Right renal pelvis (tissue), 4 donors: ENCODE measurements at places on chromosomes 4 and X. TPM values are rescaled to one million over a fixed set of nuclear protein-coding genes. Genes with fewer than 3 reads are reported as not detected.

MAGEB10 gene
- polyA plus RNA-seq = not detected

SPANXN4 gene
- not detected for polyA plus RNA-seq

CTAG2 gene
- polyA plus RNA-seq = not detected

SPOCK3 gene
- 17.4 TPM for polyA plus RNA-seq

TKTL1 gene
- polyA plus RNA-seq = 0.26 TPM

GEMIN8 gene
- polyA plus RNA-seq = 34.0 TPM

HTRA3 gene
- polyA plus RNA-seq = 12.2 TPM

TAF7L gene
- polyA plus RNA-seq = 0.35 TPM

GRCh38 chr4:76585272-76585671 is 150.2 kb downstream of the SHROOM3 start:
- no peak for DNase-seq

DNA sequence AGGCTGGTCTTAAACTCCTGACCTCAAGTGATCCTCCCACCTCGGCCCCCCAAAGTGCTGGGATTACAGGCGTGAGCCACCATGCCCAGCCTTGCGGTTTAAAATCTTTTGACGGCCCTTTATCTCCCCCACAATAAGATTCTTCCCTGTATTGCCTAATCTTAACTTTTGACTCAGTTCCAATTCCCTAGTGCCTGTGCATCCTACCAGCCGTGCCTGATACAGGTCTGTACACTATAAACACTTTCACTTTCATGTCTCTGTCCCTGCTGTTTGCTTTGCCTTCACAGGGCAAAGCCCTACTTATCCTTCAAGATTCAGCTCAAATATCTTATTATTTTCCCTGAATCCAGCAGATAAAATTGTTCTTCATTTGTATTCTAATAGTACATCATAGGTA is 74.6 kb downstream of the WDR44 start:
- DNase-seq = no peak

- DNase-seq = no peak
These were observed 17.8 kb downstream of the IDS start for GRCh38 chrX:149487292-149487691.

GRCh38 chrX:19720661-19721060 is 166.7 kb downstream of the SH3KBP1 start:
- DNase-seq = no peak

DNA sequence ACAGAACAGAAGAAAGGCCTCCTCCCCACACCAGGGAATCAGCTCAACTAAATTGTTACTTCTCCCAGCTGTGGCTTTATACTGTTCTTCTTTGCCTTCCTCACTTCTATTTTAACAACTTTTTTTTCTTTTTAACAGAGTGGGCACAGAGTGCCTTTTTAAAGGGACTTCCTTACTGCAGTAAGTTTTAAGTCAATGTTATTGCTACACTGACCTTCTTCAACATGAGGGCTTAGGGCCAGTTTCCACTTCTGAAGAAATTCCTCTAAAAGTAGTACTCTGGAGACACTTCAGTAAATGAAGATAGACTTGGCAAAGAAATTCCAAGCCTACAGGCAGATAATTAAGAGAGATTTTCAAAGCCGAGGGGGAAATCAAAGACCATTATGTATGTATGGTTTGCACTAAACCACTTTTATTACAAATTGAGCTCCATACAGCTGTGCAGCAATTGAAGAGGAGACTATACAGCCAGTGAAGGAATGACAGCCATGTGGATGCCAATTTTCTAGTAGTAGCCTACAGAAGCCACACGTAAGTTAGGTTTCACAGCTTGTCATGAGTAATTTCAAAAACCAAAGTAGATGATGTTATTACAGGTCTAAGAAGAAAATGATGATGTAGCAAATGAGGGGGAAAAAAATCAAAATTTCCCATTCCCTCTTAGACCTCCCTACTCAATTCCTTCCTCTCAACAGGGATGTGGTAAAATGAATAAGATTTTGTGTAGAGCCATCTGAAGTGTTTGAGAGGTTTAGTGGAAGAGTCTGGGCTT is 36.9 kb upstream of the RASGEF1B start:
- DNase-seq = no peak

DNA sequence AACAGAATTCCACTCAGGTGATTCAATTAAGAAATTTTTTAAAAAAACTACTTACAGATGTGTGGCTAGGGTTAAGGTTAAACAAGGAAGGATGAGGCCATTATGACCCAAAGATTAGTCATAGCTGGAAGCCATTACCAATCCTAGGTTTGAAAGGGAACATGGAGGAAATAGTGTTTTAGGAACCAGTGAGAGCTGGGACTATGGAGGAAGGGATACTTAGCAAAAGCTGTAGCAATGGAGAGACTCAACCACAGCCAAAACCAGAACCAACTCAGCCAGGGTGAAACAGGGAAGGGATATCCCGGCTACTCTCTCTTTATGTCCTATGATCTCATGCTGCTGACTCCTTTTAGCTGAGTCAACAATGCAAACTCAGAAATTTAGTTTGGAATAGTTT is 148.6 kb upstream of the CNKSR2 start:
- no peak for DNase-seq

DNA sequence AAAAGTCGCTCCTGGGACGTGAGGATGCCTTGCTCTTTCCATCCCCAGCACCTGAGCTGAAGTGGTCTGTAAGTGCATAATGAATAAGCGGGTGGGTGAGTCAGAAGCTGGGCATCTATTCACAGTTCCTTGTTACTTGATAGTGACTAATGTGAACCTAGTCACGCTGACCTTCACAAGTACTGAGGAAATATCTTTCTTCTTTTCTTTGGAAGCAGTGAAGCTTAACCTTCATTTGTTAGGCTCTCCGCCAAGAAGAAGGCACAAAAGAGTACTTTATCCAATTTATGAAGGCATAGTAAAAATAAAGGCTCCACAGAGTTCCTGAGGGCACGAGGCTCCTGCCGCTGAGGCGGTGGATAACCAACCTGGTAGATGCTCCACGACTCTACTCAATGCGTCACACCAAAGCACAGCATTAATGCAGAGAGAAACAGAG is 475.7 kb upstream of the SLIT2 start:
- no peak for DNase-seq

DNA sequence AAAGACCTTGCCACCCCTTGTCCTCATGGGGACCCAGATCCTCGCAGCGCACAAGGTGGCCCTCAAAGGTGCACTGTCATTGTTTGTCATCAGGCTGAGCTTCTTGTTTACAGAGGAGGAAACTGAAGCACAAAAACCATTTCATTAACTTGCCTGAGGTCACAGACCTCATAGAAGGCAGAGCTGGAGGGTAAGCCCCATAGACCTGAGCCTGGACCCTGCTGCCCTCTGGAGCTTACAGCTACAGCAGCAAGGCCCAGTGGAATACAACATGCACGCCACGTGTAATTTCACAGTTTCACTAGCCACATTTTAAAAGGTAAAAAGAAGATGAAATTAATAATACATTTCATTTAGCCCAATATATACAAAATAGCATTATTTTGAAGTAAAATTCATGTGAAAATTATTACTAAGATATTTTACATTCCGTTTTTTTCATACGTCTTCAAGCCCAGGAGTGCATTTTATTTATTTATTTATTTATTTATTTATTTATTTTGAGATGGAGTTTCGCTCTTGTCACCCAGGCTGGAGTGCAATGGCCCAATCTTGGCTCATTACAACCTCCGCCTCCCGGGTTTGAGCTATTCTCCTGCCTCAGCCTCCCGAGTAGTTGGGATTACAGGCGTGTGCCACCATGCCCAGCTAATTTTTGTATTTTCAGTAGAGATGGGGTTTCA is 8.8 kb downstream of the JAKMIP1 start:
- DNase-seq = no peak

- DNase-seq = no peak
These were observed 3.4 kb downstream of the HTT-AS start for GRCh38 chr4:3070709-3071500.

DNA sequence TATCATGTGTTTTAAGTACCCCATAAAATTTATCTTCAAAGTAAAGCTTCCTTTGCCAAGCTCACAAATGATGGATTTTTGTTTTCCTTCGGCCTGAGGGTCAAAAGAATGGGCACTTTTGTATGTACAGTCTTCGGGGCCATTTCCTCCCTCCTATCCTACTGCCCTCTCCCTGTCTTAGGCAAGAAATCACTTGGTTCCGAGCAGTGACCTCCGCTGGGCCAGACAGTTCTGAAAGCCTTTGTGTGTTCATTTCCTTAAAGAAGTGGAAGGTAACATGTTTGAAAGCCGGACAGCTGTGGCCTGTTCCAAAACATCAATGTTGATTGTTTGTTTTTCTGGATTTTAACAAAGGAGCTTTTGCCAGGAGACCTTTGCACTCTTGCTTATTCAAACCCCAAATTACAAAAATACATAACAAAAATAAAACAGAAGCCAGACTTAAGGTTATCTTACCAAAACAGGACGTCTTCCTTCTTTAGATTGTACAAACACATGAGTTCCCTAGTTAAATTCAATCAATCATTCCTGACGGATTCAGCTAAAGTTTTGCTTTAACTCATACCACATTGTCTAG is 110.6 kb upstream of the LIMCH1 start:
- DNase-seq = no peak

DNA sequence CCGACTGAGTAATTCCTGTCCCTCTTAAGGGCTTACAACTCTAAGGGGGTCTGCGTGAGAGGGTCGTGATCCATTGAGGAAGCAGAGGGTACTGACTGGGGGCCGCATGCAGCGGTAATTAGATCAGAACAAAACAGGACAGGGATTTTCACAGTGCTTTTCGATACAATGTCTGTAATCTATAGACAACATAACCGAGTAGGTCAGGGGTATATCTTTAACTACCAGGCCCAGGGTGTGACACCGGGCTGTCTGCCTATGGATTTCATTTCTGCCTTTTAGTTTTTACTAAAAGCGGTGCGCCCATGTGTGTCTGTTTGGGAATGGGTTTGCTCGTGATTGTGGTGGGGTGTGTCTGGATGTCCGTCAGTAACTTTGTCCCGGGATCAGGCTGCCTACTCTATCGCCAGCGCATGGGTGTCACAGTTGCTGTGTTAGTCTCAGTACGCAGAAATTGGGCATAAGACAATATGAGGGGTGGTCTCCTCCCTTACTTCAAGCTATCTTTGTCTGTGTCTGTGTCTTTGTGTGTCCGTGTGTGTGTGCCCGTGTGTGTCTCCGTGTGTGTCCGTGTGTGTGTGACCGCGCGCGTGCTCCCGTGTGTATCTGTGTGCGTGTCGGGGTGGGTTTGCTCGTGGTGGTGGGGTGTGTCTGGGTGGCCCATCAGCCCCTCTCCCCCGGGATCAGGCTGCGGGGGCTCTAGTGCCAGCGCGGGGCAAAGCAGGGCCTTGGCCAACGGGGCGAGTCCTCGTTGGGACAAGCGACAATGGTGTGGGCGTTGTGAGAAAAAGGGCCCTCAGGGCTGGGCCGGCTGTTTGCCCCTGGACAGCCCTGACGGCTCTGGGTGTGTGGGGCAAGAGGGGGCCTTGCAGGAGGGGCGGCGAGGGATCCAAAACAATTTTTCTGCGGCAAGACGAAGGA is 10.4 kb downstream of the FRG2 start:
- no peak for DNase-seq

- DNase-seq = no peak
These were observed 172.4 kb upstream of the MXRA5 start for GRCh38 chrX:3518870-3519269.
